ENCODE measurements at places on chromosomes 7 and 10.

- no peak for DNase-seq
Measured at GRCh38 chr7:66379542-66380160, 174.5 kb downstream of the TPST1 start.

DNA sequence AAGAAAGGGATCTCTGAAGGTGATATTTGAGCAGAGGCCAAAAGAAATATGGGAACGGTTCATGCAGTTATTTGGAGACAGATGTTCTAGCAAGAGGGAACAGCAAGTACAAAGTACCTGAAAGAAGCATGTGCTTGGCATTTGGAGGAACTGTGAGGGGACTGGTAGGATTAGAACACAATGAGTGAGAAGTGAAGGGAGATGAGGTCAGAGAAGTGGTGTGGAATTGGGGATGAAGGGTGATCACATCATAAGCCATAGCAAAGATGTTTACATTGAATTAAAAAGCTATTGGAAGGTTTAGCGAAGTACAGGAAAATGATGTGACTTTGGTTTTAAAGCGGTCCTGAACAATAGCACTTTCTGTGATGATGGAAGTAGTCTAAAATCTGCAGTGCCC lies 402.4 kb upstream of the LRGUK start:
- DNase-seq: no peak

GRCh38 chr7:27128034-27128433 lies 2.5 kb downstream of the HOXA4 start:
- no peak for DNase-seq

DNA sequence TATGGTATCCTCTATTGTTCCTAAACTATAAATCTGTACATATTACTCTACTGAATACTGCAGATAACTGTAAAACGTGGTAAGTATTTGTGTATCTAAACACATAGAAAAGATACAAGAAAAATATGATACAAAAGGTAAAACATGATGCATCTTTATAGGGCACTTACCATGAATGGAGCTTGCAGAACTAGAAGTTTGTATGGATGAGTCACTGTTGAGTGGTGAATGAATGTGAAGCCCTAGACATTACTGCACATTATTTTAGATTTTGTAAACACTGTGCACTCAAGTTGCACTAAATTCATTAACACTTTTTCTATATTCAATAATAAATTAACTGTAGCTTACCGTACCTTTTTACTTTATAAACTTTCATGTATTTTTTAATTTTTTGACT lies 357.5 kb downstream of the ZWINT start:
- no peak for DNase-seq

All from stimulated activated CD4-positive, alpha-beta T cell treated with anti-CD3 and anti-CD28 coated beads, Interleukin-2, amount 100 ng/mL, for 48 hours (primary cell).